ENCODE measurements at places on chromosomes 16 and 17.
A peak's percentile ranks its signal among the peaks of the same experiment; 100 is the strongest.

- DNase-seq: no peak
Measured at GRCh38 chr16:11198375-11198774, 57.6 kb downstream of the SOCS1 start.

DNA sequence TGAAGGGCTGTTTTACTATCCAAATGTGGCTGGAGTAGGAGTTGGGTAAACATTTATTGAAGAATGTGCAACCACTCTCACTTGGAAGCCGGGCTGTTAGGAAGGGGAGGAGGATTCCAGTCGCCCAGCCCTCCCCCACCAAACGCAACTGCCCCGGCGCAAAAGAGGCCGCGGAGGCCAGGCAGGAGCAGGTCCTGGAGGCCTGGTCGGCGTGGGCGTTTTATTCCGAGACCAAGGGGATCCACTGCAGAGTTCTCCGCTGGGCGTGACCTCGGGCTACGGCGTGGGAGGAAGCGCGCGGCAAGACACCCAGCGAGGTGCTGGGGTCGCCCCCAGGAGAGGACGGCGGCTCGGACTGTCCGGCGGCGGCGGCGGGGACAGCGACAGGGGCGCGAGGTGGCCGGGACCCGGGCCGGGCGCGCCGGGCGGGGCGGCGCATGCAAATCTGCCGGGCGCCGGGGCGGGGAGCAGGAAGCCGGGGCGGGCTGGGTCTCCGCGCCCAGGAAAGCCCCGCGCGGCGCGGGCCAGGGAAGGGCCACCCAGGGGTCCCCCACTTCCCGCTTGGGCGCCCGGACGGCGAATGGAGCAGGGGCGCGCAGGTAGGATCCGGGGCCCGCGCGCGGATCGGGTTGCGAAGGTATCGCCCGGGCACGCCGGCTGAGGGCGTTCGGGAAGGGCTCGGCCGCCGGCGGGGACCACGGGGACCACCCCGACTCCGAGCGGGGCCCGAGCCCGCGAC lies at the start of gene IL4R:
Gene IL4R (plus strand): TSS at position 553 of the 739 bp plus-strand sequence. CDS start 26,230 bp downstream, outside the sequence.
- peak; percentile 53 for DNase-seq

GRCh38 chr17:81069135-81069645 lies 34.2 kb downstream of the BAIAP2 start:
- DNase-seq: no peak

- no peak for DNase-seq
Measured at GRCh38 chr17:73340093-73340596, 28.3 kb upstream of the CDC42EP4 start.

GRCh38 chr17:62652251-62653001 lies 25.0 kb downstream of the MRC2 start:
- DNase-seq: peak; percentile 16

- no peak for DNase-seq
Measured at GRCh38 chr17:67364847-67365737, 1.3 kb downstream of the PSMD12 start.

- DNase-seq: no peak
Measured at GRCh38 chr17:37417852-37418251, 11.2 kb downstream of the TADA2A start.

DNA sequence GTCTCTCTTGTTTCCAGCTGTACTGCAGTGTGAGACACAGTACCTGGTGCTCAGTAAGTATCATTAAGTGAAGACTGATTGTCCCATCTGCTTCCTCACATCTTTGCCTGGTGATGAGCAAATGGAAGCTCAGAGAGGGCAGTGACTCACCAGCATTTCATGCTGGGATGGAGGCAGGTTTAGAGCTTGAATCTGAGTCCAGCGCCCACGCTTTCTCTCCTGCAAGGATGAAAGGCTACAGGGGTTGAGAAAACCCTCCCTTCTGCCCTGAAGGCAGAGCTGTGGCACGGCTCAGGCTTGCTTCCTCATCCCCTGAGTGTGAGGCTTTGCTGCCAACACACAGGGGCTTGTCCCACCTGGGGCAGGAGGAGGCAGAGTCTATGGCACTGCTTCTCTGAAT lies 1.5 kb upstream of the RNF112 start:
- no peak for DNase-seq

- peak; percentile 51 for DNase-seq
Measured at GRCh38 chr16:81778861-81779535, at the start of gene PLCG2. Gene PLCG2 (plus strand): TSS chr16:81779291. CDS start chr16:81785990, 6,699 bp downstream.

GRCh38 chr16:88844419-88845036 lies 12.2 kb downstream of the GALNS start:
- DNase-seq: no peak

DNA sequence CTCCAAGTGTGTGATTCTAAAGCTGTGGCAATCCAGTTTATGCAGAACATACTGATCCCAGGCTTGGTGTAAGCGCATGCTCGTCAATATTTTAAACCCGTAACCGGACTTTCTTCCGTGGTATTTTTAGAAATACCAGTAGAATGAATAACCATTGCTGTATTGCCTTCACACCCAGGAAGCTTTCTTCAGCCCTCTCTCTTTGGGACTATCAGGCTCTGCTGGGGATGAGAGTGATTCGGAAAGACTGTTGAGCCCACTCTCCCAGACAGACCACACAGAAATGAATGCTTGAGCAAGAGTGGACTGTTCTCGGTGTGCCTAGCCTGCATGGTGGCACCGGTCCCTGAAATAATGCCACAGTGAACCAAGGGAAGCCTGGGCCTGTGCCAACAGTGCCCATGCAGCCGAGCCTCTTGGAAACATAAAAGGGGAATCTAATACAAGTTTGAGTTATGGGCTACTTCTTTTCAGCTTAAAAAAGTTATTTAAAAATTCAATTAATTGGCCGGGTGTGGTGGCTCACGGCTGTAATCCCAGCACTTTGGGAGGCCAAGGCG lies 89.9 kb upstream of the ELAC2 start:
- DNase-seq: no peak

DNA sequence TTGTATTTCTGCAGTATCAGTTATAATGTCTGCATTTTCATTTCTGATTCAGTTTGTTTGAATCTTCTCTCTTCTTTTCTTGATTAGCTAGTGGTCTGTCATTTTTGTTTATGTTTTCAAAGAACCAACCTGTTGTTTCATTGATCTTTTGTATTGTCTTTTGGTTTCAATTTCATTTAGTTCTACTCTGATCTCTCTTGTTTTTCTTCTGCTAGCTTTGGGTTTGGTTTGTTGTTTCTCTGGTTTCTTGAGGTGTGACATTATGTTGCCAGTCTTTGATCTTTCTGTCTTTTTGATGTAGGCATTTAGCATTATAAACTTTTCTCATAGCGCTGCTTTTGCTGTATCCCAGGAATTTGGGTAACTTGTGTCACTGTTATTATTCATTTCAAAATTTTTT lies 107.2 kb downstream of the PHKB start:
- DNase-seq: no peak

- DNase-seq: no peak
Measured at GRCh38 chr17:39486242-39486641, 25.0 kb downstream of the CDK12 start.

- no peak for DNase-seq
Measured at GRCh38 chr17:18932360-18933055, 19.5 kb upstream of the SLC5A10 start.

Measured in activated T-cell treated with anti-CD3 and anti-CD28 coated beads for 1 hour (primary cell).